SK-MEL-5 (cell line): ENCODE measurements at places on chromosomes 4 and X. TPM values are rescaled to one million over a fixed set of nuclear protein-coding genes. Genes with fewer than 3 reads are reported as not detected.

The RNF175 gene
- 0.83 and 0.90 TPM in 2 replicates for total RNA-seq

The SLITRK4 gene
- total RNA-seq = 0.34 and 0.40 TPM in 2 replicates

DNA sequence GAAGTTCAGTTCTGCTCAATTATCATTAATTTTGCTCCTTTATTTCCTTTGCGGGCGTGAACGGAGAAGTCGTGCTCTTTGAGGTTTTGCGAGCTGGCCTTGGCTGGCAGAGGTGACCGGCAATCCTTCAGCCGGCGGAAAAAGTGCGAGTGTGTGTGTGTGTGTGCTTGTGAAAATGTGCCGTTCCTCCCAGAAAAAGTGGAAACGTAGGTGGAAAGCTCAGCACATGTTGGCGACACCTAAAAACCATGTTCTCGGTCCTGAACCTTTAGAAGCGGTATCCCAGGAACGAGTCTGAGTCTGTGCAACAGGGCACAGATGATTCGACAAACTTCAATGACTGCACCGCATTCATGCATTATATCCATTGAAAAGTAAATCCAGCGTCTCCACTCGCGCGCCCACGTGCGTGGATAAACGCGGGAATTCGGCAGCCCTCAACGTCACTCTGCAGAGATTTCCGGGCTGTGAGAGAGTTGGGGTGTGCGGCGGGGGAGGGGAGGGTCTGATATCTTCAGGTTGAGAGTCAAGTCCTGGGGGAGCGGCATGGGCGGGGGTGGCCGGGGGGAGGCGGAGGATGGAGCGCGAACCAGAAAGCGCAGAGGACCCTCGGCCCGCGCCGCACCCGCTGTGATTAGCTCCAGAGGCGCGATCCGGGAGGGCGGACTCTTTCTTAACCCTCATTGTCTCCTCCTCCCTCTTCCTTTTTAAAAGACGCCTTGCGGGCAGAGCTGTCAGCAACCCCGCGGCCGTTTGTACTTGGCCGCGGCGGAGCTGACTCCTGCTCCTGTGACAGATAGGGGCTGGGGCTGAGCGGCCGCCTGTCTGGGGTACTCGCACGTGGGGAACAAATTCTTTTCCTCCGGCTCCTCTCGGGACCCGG lies at the start of gene SHISA3:
SHISA3 (plus strand) TSS at position 737 of the 883 bp plus-strand sequence. CDS start 569 bp downstream, outside the sequence.
- DNase-seq = no peak

- DNase-seq = no peak
These were observed 60.9 kb downstream of the CLOCK start for GRCh38 chr4:55485821-55486220.

GRCh38 chr4:64158648-64159326 lies 250.5 kb downstream of the TECRL start:
- DNase-seq = peak; percentile 74

DNA sequence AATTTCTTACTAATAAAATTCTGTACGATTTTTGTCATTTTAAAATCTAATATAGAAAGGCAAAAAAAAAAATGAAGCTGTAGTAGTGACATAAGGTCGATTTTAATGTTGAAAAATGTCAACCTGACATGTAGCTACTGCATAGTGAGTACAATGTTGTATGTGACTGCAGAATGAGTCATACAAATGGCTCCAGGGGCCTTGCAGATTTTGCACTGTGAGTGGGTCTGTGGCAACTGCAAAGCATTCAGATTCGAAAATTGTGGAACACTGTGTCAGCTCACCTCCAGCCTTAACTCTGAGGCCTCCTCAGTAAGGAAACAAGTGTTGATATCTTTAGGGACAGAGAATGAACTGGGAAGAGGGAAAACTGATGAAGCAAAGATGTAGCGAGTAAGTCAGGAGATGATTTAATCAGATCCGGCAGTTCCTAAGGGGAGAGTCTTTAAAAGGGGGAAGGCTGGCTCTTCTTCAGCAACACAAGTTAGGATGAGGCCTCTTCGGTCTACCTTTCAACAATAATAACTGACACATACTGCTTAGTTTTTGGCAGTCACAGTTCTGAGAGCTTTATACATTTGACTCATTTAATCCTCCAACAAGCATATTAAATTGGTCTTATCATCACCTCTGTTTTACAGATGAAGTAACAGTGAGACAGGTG lies 24.9 kb downstream of the TKTL2 start:
- DNase-seq = peak; percentile 22

The ING2 gene
- 9.0 and 9.7 TPM in 2 replicates for total RNA-seq

DNA sequence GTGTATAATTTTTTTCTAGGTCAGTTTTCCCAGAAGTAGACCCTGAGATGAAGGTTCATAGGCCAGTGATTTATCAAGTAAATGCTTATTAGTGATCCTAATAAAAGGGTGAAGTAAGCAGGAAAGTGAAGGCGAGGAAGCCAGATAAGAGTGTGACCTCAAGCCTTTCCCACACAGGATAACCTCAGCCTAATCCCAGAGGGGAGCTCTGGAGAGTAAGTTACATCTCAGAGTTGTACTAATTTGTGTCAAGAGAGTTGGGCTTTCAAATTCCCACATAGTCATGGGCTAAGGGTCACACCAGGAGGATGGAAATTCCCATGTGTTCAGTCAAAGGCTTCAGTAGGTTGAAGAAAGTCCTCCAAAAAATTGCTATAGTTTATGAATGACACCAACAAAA lies 191.4 kb downstream of the ADGRA3 start:
- no peak for DNase-seq

The CENPE gene
- 9.7 and 12.4 TPM in 2 replicates for total RNA-seq

DNA sequence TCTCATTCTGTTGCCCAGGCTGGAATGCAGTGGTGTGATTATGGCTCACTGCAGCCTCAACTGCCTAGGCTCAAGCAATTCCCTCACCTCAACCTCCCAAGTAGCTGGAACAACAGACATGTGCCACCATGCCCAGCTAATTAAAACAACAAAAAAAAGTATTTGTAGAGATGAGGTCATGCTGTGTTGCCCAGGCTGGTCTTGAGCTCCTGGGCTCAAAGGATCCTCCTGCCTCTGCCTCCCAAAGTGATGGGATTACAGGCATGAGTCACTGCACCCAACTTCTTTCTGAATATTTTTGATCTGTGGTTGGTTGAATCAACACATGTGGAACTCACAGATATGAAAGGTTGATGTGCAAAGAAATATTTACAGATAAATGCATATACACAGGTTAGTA lies 18.5 kb upstream of the SEPTIN11 start:
- no peak for DNase-seq

GRCh38 chr4:120616-121015 lies 3.7 kb upstream of the ZNF718 start:
- no peak for DNase-seq

The ZNF827 gene
- total RNA-seq = 5.8 and 5.9 TPM in 2 replicates

GRCh38 chrX:36436361-36436760 lies 516.8 kb downstream of the CFAP47 start:
- no peak for DNase-seq

DNA sequence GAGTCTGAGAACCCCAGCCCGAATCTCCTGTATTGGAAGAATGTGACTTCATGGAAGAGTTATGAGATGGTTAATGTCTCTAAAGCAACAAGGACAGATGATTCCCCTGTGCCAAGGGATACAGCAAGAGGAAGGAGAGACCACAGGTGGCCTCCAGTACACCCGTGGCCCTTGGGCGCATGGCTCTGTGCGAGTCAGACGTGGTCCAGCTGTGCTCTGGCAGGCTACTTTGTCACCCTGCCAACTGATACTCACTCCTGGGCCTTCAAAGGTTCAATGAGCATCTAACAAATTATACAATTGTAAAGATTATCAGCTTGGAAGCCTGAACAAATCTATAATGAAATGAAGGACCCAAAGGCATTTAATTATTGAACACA lies 71.7 kb downstream of the NYX start:
- no peak for DNase-seq

- DNase-seq = no peak
These were observed 1039.7 kb downstream of the RAPGEF2 start for GRCh38 chr4:160142579-160142978.
